ENCODE measurements at places on chromosomes 7 and 10.

- no peak for DNase-seq
Observed at GRCh38 chr10:126671402-126671975, 996 bp upstream of the C10orf90 start.

DNA sequence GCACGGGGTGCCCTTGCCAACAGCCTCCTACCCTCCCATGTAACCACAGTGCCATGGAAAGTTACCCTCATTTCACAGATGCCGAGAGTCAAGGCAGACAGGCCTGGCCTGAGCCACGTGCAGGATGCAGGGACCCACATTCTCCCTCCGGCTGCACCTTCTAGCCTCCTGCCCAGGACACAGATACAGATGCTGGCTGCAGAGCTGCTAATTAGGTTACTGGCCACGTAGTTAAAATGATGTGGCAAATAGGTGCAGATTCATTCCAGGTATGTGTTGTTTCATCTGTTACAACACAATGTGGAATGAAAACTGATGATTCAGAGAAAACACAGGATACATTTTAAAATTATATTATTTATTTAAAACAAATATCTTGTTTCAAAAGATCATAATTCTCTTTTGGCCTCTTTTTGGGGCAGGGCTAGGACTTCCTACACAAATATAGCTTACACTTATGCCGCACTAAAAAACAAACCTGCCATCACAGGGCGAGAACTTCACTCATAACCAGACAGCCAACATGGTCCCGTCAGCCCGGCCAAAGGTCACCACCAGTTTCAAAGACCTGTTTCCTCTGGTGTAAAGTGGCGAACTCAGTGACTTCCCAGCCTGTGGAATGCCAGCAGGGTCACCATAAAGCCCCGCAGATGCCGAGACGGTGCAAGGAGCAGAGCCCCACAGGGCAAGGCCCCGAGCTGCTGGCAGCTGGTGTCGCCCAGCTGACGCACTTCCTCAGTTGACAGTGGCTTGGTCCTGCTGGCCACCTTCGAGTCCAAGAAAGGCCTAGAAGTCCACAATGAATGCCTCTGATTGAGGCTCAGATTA is 83.5 kb downstream of the TNS3 start:
- DNase-seq, result no peak

DNA sequence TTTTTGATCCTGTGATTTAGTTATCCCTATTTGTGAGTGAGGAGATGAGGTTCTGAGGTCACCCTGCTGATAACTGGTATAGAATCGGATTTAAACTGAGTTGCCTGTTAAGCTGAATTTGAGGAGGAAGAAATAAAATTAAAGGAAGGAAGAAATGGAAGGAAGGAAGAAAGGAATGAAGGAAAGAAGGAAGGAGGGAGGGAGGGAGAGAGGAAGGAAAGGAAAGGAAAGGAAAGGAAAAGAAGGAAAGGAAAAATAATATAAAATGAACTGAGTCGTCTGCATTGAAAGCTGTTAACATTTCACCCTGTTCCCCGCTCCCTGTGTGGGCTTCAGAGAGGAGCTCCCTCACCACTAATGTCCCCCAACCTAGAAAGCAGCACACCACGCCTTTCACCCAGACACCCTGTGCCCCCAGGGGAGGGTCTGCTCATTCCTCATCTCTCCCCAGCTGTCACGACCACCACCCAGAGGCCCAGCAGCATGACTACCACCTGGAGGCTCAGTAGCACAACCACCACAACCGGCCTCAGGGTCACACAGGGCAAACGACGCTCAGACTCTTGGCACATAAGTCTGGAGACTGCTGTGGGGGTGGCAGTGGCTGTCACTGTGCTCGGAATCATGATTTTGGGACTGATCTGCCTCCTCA is 16.3 kb downstream of the PILRA start:
- DNase-seq, result no peak

DNA sequence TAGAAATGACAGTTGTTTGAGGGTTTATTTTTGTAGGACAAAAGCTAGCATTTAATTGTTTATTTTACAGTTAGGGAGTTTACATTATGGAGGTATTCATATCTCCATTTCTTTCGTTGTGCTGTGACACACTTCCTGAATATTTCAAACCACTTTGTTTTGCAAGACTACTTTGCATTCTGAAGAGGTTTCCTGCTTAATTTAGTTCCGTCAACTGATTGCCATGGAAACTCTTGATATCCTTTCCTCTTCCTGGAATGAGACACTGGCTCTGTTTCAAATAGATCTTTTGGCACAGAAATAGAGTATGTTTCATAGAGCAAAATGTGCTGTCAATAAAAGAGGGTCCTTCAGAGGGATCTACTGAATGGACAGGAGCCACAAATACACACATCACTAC is 159.5 kb upstream of the AGR3 start:
- peak; percentile 89 for DNase-seq
